Stimulated activated CD4-positive, alpha-beta T cell treated with anti-CD3 and anti-CD28 coated beads, Interleukin-12 subunit alpha, Interleukin-12 subunit beta, amount 100 ng/mL, for 24 hours (primary cell): ENCODE measurements at places on chromosomes 6 and 20.

DNA sequence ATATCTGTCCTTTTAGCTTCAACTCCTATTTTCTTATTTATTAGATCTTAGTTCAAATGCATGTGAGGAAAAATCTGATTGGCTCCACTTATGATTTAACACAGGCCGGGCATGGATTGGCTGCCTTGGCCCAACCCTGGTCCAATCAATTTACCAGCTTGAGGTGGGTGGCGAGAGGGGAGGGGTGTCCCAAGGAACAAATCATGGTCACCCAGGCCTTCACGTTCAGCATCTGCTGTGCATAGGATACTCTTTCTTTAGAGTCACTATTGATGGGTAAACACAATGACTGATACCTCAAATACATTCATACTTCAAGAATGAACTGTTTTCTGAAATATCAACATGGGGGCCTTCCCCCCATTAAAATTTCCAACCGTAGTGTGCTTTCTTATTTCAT, 14.9 kb upstream of the BACH2 start:
- no peak for DNase-seq

- DNase-seq: no peak
Measured at GRCh38 chr6:72624557-72625160, 2.8 kb downstream of the KCNQ5 start.

DNA sequence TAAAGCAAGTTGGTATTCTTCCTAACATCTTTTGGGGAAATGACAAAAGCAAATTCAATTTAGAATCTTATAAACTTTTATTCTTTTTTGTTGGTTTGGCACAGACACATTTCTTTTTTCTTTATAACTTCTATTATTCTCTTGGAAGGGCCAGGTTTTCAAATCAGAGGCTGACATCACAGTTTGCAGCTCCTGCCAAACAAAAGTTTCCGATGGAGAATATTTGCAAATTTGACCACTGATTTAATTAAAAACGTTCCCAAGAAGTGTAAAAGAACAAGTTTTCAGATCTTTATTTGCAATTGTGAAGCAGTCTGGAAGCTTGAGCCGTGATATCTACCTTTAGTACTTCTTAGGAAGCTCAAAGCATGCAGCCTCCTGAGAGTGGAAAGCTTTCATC, 53.8 kb upstream of the CD83 start:
- no peak for DNase-seq

- no peak for DNase-seq
Measured at GRCh38 chr20:36004045-36004444, 35.7 kb downstream of the CNBD2 start.

DNA sequence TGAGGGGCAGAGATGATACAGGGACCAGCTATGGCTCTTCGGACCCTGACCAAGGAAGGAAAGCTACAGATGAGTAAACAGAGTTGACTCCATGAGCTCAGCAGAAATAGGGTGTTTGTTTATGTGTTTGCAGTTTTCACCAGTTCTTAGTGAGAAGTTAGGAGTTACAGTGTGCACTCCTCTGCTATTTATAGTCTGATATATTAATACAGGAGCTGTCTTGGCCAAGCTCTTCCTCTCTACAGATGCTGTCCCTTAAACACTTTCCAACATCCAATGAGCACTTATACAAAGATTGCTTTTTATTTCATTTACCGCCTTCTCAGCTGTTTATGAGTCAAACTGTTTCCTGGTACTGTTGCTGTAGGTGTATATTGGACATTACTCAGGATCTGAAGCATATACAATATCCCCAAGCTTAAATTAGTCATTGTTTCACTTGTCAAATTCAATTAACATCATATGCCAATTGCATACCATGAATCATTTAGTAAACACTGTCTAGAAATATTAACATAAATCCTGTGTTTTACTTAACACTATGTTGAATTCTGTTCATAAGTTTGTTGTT, 618.0 kb downstream of the PRKN start:
- no peak for DNase-seq

GRCh38 chr20:6519556-6519955, 247.9 kb upstream of the BMP2 start:
- DNase-seq: no peak

DNA sequence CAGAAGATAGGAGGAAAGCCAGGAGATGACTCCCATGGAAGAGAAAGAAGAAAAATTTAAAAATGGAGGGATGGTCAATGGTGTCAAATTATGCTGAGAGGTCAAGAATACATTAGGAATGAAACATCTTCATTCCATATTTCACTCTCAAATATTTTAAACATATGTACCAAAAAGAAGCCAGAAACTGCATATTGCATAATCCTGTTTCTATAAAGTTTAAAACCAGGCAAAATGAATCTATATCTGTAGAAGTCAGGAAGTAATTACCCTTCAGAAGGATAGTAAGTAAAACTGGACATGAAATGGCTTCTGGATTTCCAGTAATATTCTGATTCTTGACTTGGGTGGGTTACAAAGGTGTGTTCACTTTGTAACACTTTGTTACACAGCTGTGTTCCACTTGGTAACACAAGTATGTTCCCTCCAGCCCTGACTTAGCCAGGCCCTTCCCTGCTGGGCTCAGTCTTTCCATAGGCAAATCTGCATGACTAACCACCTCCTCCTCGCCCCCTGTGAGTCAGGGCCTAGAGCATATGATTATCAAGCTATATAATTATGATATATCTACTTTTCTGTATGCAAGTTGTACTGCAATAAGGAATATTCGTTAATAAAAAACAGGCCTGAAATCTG, 20.2 kb upstream of the C6orf141 start:
- DNase-seq: no peak

- no peak for DNase-seq
Measured at GRCh38 chr6:35247642-35248231, 11.8 kb upstream of the ZNF76 start.

DNA sequence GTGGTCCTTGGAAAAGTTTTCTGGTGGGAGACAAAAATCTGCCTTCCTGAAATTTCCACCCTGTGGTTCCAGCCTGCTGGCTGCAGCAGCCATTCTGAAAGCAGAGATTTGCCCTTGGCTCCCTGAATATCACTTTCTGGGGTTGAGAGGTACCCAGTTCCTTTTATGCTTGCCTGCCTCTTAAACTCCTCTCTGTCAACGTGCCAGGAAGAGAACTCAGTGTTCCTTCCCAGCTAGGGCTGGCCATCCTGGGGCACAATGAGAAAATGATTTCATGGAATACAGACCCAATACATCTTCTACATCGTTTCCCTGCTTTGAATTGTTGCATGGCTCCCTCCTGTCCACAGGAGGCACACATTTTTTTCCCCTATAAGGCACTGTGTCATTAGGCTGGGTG, 1.6 kb upstream of the DSN1 start:
- no peak for DNase-seq

- DNase-seq: no peak
Measured at GRCh38 chr6:28209753-28210535, 15.1 kb upstream of the ZSCAN9 start.

DNA sequence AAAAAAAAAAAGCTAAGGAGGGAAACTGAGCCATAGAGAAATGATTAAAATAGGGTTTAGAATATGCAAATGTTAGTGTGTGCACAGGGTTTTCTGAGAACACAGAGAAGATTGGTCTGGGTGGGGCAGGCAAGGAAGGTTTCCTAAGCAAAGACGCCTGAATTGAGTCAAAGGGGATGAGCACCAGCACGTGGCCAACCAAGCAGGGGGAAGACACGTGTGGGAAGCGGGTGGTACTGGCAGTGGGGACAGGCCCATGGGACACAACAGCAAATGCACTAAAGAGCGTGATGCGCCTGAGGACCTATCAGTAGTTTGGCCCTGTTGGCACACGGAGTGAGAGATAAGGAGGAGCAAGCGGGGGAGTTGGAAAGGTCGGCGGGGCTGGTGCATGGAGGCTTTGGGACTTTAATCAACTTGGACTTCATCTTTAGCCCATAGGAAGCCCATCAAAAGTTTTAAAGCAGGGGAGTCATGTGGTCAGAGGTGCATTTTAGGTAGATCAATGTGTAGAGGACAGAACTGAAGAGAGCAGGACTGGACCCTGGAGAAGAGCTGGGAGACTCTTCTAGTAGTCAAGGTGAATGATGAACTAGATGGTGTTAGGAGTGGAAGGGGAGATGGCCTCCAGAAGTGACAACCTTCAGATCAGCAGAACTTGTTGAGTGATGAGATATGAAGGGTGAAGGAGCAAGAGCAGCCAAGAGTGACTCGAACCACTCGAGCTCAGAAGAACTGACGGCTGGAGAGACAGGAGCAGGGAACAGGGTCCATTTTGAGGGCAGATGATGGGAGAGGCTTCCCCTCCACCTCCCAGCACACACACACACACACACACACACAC, 40.2 kb upstream of the MAP3K4 start:
- DNase-seq: no peak

DNA sequence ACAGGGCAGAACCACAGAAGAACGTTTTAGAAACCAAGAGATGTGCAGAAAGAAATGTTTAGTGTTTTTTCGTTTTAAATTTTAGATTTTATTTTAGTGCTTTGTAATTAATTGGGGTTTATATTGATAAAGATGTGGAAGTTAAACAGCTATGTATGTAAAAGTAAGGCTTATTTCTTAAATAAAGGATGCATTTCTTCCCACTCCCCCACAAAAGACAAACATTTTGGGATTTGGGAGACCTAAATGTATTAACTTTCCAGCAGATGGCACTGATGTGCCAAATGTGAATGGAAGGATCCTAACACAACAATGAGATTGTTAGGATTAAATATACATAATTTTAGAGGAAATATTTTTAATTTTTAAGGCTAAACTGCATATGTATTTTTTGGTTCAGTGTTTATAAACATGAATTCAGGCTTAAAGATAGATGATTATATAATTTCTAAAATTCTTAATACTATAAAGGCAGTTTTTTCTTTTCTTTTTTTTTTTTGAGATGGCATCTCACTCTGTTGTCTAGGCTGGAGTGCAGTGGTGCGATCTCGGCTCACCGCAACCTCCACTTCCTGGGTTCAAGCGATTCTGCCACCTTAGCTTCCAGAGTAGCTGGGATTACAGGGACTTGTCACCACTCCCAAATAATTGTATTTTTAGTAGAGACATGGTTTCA, 12.0 kb downstream of the PFDN4 start:
- DNase-seq: no peak

- DNase-seq: no peak
Measured at GRCh38 chr6:105492706-105493673, 90.1 kb upstream of the PREP start.

DNA sequence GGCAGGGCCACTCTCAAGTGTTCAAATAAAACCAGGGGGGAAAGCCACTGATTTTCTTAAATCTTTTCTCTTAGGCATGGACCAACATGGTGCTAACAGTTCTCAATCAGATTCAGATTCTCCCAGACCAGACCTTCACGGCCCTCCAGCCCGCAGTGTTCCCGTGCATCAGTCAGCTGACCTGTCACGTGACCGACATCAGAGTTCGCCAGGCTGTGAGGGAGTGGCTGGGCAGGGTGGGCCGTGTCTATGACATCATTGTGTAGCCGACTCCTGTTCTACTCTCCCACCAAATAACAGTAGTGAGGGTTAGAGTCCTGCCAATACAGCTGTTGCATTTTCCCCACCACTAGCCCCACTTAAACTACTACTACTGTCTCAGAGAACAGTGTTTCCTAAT, 41.5 kb upstream of the SMIM28 start:
- DNase-seq: no peak

DNA sequence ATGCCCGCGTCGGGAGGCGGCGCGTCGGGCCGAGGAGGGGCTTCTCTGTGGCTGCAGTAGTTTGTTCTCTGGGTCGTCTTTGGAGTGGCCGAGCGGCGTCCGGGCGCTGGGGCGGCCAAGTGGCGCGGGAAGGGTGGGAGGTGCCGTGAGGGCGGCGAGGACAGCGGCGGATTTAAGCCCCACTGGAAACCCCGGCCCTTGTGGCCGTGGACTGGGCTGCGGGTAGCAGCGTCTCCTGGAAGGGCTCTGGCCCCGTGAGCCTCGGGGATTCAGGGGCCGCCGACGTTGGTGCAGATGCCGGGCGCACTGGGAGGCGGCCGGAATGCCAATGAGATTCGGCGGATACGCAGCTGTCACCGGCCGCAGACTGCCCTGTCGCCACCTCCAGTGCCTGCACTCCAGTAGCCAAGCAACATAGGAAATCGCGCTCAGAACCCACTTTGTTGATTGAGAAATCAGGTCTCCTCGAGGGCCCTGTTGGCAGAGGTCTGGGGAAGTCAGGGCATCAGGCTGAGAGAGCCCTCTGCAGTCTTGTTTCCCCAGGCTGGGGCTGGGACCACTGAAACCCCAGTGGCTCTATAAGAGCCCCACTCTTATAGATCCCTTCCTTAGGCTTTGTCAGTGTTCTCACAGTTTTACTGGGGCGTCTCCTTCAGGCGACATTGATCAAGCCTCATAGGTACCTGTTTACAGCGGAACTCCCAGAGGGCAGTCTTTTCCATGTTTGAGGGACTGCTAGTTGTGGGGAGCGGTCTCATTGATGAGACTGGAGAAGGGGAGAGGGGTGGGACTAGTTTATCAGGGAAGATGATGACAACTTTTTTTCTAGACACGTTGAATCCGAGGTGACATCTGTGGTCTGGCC, 642 bp downstream of the GZF1 start:
- no peak for DNase-seq

DNA sequence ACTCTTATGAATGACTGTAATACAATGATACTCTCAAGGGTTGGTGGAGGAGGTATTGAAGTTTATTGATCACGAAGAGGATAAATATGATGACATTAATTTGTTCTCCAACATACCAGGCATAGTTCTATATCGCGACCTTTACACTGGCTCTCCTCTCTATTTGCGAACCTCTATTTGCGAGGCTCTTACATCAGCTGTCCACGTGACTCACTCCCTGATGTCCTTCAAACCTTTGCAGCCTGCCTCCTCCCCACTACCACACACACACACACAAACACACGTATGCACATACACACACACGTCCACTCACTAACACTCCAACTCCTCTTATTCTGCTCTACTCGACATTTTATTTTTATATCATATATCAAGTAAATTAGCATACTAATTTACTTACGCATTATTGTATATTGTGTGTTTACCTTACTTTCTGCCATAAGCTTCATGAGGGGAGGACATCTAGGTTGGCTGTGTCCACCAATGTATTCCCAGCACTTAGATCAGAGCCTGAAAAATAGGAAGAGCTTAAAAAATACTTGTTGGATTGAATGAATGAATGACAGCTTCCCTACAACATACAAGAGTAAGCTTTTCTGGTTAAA, 53.3 kb upstream of the TNFRSF21 start:
- DNase-seq: no peak

GRCh38 chr6:156457601-156458000, 319.6 kb upstream of the ARID1B start:
- DNase-seq: no peak

DNA sequence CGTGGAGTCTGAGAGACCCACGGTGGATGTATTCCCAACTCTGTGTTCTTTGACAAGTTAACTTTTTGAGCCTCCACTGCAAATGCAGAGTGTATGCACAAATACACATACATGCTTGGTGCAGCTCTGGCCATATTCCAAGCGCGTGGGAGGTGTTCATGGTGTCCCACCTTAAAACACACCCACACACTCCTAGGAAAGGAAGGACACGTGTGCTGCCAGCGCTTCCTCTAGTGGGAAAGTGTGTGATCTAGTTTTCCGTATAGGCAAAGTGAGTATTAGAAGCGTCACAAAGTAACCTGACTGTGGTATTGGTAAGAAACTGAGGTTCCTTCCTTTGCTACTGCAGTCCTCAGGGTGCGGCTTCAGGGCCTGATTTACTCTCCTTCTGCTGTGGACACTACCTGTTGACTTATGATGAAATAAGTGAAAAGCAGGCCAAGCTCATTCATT, 36.0 kb upstream of the MPC1 start:
- DNase-seq: no peak

GRCh38 chr6:28794175-28795002, 129.4 kb downstream of the TRIM27 start:
- no peak for DNase-seq
